ENCODE measurements at places on chromosomes 16 and 17.

DNA sequence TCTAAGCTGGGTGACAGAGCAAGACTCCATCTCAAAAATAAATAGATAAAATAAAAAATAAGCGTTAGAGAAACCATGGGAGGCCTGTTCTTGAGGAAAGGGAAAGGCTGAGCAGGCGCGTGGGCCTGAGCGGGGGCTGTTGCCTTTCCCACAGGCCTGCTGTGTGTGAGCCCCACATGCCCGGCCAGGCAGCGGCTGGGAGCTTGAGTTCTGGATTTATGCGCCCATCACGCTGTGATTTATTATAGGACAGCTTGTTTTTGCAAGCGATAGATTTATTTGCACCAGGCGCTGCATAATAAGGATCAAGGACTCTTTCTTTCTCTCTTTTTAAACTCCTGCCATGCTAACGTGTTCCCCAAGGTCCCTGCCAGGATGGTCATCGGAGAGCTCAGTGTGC is 14.8 kb upstream of the WFDC1 start:
- DNase-seq, result no peak

DNA sequence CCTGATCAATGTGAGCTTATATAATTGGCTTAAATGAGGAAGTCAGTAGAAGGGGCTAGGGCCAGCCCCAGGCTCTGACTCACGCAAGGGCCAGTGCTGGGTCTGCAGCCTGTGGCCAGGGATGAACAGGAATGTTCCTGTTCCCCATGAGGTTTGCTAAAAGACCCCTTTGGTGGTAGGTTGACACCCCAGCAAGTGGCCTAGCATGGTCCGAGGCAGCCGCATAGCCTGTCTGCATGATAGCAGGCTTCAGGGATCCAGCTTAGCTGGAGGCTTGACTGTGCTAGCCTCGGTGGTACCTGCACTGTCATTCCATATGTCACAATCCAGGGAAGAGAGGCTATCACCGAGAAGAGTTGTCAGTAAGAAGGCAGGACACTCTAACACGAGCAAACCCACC is 23.5 kb downstream of the TRIM25 start:
- no peak for DNase-seq

DNA sequence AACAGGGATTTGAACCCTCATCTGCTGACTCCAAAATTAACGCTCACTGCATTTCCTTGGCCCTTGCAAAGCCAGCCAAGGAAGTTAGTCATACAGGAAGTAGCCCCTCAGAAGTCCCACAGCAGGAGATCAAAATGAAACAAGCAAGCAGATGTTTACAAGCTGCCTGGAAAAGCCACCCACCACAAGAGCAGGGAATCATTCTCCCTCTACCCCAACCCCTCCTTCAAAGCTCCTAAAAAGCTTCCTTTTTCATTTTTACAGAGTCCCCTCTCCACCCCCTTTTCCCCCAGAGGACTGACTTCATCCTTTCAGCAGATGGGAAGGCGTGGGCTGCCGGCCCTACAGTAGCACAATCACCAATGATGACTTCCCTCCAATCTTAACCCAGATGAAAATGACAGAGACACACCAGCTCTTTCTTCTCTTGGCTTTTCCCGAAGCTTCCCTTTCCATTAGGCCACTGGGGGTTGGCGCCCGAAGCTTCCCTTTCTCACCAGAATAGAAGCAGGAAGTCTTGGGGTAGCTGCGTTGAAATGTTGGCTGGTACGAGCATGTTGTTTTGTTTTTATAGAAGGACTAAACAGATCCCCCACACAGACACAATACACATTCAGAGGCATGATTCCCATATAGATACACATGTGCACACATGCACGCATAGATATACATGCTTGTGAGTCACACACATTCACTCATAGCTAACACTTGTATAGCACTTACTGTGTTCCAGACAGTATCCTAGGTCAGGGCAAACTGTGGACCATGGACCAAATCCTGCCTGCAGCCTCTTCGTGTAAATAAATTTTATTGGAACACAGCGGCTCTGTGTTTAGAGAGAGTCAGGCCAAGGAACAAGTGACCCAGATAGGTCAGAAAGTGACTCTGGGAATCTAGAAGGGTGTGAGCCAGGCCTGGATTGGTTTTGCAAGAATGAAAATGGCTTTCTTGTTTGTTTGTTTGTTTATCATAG is 17.4 kb downstream of the ITPRIPL2 start:
- no peak for DNase-seq

DNA sequence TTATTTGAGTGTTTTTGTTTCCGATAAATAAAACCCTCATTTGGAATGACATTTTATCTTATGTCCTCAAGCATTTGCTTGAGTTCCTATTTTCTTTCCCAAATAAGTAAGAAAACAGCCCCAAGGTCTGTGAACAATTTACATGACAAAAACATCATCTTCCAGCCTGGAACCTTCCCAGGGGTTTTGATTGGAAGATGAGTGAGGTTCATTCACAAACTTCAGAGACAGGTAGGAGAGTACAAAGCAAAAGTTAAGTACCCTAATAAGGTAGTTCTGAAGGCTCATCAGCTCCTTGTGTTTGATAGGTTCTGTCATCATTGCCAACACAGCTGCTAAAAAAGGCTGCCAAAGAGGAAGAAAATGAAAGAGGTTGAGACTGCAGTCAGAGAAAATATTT is 772.8 kb downstream of the CDH8 start:
- DNase-seq, result no peak

DNA sequence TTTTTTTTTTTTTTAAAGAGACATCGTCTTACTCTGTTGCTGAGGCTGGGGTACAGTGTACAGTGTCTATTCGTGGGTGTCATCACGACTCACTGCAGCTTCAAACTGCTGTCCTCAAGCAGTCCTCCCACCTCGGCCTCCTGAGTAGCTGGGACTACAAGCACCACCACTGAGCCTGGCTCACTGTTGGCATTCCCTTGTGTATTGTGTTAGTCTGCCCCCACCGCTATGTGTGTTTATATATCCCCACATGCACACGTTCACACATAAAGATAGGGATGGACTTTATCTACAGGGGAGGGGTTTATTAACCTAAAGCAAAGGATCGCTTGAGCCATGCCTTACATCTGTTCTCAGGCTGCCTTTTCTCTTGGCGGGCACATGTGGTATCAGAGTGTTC is 63.8 kb downstream of the SEC14L1 start:
- no peak for DNase-seq

GRCh38 chr17:34260861-34261260 is 5.8 kb downstream of the CCL2 start:
- no peak for DNase-seq

DNA sequence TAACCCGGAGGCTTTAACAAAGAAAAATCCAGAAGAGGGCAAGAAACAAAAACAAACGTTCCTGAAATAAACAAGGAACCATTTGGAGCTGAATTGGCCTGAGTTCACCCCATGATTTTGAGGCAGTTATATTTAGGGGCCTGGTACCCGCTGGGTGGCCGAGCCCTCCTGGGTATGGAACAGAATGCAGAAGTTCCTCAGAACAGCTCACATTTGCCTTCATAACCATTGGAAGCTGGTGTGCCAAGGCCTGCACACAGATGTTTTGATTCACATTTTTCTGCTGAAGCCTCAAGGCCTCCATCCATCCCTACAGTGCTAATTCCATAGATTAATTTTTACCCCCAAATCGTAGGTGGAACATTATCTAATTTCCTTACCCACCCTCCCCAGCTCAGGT is 3.3 kb upstream of the ZFHX3 start:
- DNase-seq, result no peak

DNA sequence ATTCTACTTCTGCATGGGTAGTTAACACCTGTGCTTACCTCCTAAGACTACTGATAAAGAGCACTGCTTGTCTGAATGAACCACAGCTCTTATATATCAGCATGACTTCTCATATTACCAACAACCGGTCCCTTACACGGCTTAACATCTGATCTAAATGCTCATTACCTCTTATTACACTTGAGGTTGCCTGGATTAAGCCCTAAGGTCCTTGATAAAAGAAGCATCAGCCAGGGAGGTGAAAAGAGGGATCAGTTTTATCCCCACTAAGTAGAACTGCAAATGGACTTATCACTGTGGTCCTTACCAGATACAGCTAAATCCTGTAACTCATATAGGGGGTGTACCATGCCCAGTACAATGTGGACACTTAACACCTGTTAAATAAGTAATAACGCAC is 8.2 kb upstream of the RSKR start:
- no peak for DNase-seq

DNA sequence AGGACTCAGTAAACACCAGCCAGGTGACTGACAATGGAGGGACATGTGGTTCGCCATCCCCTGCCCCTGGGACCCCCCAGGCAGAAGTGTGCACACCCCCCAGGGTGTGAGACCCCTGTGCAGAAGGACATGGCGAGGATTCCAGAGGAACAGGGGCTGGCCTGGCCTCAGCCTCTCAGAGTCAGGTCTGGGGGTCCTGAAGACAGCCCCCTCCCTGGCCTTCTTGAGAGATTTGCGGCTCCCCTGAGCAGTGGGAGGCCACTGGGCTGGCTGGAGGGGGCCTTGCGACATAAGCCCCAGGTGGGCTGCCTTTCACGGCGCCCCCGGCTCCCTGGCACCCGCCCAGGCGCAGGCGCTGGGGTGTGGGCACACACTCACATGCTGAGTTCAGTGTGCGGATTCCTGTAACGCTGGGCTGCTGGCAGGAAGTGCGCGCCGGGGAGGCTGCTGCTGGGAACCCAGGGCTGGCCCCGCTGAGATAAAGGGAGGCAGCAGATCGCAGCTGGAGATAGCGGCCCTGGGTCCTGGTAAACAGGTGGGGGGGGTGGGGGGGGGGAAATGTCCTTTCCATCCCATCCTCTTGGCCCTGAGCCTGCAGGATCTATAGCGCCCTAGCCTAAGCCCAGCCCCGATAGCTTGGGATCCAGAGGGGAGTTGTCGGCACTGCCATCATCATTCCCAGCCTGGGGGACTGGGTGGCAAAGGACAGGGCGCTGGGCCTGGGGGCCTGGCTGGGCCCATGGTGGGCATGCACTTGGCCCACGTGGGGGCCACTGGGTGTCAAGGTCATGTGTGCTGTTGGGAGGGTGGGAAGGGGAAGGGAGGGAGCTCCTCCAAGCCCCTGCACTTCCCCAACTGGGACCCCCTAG is 27.1 kb downstream of the TMEM235 start:
- DNase-seq, result peak; percentile 80

DNA sequence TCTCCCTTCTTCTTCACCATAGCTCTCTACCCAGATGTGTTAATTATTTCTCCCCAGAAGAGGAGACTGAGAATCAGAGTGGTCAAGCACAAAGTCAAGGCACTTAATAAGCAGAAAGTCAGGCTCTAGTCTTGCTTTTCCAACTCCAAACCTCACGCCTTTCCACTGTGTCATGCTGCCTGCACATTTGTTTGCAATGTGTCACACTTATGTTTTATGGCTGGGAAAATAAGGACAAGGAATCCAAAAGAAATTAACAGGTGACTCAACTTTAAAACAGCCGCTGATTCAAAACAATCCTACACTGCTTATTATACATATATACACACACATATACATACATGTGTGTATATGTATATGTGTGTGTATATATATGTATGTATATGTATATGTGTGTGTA is 255.7 kb upstream of the DYNLRB2 start:
- DNase-seq, result no peak

DNA sequence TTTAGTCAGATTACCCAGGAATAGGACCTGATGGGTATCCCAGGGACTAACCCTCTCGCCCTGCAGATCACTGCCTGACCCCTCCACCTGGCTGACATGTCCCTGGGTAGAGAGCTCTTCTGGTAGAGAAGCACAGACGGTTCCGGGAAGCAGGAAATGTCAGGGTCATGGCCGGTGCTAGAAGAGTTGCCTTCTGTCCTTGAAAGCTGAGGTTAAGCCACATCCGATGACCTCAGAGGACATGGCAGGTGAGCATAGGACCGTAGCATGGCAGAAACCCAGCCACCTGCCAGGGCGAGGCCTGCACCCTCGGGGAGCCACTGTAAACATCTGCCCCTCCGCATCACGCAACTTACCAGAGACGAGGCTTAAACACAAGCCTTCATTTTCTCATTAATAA is 483.7 kb downstream of the SOX9 start:
- DNase-seq, result no peak

DNA sequence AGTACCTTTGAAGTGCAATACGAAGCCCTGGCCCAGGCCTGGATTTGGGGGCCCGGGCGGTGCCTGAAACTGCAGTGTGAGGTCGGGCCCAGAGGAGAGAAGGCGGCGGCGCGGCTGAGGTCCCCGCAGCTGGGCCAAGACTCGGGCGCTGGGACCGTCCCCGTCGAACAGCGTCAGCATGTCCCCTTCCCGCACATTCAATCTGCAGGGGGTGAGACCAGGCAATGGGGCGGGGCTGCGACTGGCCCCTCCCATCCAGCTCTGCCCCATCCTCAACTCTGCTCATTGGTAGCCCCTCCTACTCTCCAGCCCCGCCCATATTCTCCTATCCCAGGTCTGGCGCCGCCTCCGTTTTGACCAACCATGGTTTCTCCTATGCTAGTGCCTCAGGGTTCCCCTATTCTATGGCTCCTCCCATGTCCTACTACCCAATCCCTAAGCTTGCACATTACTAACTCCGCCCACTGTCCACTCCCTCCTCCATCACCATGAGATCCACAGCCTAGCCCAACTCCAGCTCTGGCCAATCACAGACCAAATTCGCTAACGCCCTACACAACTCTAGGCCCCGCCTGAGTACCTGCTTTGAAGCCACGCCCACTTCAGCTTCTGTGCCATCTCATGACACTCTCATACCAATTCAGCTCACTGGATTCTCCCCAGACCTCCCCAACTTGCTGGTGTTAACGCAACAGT is 14.4 kb upstream of the CDIPT start:
- peak; percentile 71 for DNase-seq

DNA sequence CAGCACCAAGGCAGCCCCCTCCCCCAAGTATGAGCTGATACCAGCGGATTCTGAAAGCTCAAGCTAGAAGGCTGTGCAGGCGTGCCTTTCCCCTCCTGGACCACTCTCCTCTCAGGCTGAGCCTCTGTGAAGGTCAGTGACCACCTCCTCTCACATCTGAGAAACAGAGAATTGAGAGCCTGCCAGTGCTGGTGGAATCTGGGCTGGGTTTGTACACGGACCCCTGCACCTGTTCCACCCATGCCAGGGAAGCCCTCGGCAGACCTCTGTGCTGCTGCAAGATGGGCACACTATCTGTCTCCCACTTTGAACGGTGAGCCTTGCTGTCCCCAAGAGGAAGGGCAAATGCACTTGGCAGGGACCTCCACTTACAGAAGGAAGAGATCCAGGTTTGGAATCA is 54.7 kb upstream of the SDK2 start:
- DNase-seq, result no peak

GRCh38 chr17:34762078-34762477 is 182.7 kb downstream of the TMEM132E start:
- no peak for DNase-seq

DNA sequence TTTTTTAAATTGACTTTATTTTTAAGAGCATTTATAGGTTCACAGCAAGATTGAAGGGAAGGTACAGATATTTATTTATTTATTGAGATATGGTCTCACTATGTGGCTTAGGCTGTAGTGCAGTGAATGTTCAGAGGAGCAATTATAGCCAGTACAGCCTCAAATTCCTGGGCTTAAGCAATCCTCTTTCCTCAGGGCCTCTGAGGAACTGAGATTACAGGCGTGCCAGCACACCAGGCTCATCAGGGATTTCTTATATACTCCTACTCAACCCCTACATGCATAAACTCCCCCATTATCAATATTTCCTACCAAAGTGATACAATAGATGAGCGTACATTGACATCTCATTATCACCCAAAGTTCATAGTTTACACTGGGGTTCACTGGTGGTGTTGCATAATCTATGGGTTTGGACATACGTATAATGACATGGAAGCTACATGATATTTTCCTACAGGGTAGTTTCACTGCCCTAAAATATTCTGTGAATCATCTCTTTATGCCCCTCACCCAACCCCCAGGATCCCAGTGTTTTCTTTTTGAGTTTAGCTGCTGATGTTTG is 33.5 kb downstream of the HS3ST3B1 start:
- no peak for DNase-seq
